Stimulated activated CD4-positive, alpha-beta T cell treated with anti-CD3 and anti-CD28 coated beads, Interleukin-12 subunit alpha, Interleukin-12 subunit beta, amount 100 ng/mL, for 48 hours (primary cell): ENCODE measurements at places on chromosomes 16 and 17.

GRCh38 chr17:16255481-16255921 is 38.5 kb downstream of the PIGL start:
- no peak for DNase-seq

DNA sequence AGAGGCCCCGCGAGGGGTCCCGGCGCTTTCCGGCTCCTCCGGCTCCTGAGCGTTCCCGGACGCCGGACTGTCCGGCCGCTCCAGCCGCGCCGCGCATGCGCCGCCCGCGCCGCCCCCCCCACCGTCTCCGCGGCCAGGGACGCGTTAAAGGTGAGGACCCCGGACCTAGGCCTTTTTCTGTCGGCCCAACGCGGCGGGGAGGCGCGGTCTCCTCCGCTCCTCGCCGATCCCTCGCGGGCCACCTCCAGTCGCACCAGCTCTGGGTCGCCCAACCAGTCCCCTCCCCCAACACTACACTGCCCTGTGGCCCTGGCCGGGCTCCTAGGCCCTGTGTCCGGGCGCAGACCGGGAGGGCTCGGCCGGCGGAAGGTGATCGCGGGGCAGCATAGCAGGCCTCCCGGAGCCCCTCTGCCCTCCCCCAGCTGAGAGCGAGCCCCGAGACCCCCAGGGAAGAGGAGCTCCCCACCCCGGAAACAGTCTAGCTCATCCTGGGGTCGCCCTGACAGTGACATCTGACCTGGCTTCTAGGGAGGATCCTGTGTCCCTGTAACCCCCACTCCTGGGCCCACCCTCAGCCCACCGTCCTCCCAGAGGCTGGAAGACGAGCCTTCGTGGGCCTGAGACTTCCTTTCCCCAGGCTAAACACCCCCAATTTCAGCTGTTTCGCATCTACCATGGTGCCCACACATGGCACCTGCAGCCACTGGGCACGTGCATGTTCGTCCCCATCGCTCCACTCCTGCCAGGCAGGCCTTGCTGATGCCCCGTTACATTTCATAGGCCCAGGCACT is 14.7 kb upstream of the BCAR1 start:
- DNase-seq, result no peak

DNA sequence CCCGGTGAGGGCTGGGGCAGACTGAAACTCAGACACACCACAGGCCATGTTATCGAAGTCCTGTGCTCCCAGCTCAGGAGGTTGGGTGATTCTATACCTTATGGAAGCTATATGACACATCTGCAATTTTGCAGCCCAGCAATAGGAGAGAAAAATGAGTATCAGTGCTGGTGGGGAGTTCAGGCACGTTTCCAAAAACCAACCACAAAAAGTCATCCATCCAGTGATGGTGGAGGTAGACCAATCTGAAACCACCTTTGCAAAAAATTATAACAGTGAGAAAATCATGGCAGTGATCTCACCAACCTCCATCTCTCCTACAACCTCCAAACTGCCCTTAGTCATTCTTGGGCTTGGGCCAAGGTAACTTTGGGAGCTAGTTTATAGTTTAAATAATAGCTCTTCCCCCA is 327.9 kb downstream of the SLC39A11 start:
- DNase-seq, result no peak

GRCh38 chr17:77542011-77542410 is 401.2 kb downstream of the SEC14L1 start:
- no peak for DNase-seq

DNA sequence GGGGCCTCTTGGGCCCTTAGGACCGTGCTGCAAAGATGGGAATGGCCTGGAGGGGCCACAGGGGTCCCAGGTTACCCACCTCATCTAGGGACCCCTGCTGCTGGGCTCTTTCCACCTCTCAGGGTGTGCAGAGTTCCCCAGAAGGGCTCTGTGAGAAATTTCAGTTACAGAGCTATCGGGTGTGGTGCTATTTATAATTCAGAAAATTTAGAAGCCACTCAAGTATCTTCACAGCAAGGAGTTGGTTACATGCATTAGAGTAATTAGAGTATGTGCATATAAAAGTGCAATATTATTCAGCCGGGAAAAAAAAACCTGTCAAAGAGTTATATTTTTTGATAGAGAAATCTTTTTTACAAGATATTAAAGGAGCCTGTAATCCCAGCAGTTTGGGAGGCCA is 18.9 kb downstream of the C16orf90 start:
- DNase-seq, result no peak

- DNase-seq, result no peak
These were observed 520.9 kb upstream of the CDH5 start for GRCh38 chr16:65845466-65846209.

- DNase-seq, result no peak
These were observed 96.1 kb upstream of the SDK2 start for GRCh38 chr17:73740370-73740769.

- DNase-seq, result no peak
These were observed 647.7 kb upstream of the SOX9 start for GRCh38 chr17:71472809-71473789.

DNA sequence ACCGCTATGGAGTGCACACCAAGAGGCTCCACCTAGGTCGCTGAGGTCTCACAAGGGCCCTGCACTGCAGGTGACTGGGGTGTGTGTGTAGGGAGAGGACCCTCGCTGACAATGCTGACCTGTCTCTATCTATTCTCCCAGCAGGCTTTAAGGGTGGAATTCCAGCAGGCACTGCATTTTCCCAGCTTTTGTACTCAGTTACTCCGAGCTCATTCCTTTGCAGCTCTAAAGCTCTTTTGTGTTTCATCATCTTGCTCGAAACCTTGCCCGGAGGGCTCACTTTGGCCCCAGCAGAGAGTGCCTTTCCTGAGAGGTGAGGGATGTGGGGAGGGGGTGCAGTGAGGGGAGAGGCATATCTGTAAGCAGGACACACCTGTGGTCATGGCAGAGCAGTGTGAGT is 39.3 kb downstream of the SMPD3 start:
- DNase-seq, result no peak

- DNase-seq, result no peak
These were observed 119.7 kb downstream of the RAB11FIP4 start for GRCh38 chr17:31511195-31511578.

DNA sequence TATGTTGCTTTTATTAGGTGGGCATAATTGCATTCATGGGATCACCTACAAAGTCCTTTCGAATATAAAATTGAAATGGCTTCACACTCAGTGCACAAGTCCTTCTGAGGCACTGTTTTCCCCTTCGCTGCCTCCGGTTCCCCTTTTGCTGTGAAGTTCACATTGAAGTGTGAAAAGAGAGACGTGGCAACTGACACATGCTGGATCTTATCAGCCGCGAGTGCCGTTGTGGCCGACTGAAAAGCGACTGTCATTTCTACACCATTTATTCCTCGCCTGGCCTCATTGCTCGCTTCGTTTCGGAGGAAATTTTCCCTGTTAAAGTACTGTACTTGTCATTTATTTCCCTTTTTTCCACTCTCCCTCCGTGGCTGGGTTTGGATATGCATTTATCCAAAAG is 423.5 kb downstream of the MAF start:
- no peak for DNase-seq

GRCh38 chr16:81481207-81481821 is 36.7 kb downstream of the CMIP start:
- DNase-seq, result peak; percentile 18

DNA sequence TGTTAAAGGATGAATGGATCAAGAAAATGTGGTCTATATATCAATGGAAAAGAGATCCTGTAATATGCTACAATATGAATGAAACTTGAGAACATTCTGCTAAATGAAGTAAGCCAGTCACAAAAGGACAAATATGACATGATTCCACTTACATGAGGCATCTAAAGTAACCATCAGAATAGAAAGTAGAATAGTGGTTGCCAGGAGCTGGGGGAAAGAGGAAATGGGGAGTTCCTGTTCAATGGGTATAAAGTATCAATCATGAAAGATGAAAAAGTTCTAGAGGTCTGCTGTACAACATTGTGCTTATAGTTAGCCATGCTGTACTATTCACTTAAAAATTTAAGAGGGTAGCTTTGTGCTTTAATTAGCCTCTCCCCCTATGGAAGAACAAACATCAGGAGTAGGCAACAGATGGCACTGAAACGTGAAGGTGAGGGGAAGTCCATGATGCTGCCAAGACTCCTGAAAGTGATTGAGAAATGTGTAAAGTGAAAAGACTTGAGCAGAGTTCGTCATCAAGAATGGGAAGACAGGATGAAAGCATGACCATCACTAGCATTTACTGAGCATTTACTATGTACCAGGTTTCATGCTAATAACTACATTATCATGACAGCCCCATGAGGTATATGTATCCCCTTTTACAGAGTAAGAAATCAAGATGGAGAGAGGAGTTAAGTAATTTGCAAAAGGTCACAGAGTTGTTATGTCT is 167.2 kb downstream of the CYB561 start:
- DNase-seq, result no peak

DNA sequence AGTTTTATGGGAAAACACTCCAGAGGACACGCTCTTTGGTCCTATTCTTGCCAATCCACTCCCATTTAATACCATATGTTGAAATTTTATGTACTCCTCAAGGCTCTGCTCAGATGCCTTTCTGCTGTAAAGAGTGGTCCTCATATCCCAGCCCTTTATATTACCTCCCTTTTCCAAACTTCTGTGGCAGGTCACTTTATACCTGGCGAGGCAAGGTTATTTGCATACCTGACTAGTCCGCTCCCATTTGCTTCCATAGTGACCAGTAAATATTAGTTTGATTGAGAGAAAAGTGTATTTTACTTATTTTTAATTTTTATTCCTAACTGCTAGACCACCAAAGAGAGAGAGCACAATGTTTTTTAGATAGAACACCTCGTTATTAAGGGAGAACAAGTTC is 17.3 kb downstream of the KRT12 start:
- DNase-seq, result no peak

DNA sequence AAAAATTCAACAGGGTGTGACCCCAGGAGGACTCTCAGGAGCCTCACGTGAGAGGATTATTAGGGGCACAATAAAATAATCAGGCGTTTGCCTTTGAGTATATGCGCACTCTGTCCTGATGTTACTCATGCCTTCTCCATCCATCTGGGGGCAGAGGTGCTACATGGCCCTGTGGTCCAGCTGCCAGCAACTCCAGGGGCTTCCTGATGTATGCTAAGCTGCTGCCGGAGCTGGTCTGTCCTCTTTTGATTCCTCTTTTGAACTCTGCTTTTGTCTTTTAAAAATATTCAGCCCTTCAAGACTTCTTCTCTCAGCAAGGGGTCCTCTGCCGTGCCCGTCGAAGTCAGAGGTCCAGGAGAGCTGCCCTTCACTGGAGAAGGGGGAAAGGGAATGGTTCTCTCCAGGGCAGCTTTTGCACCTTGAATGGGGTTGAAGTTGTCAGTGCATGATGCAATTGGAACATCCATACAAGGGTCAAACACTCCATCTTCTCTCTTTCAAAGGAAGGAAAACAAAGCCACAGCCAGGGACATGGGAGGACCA is 431.4 kb downstream of the SHISA9 start:
- no peak for DNase-seq
